ENCODE measurements at places on chromosomes 6 and 20. TPM values are rescaled to one million over a fixed set of nuclear protein-coding genes. Genes with fewer than 3 reads are reported as not detected.

DNA sequence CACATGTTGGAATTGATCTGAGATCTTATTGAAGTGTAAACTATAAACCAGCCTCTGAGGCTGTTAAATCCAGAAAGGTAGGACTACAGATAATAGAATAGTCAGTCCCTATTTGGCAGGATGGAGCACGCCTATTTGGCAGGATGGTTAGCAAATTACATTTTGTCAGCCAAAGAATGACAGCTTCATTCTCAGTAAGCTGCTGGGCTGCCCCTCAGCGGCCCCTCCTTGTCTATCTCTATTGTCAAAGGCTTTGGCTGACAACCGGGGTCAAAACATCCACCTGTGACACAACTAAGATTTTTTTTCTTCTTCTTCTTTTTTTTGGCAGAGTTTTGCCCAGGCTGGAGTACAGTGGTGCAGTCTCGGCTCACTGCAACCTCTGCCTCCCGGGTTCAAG is 123.4 kb upstream of the ECI2 start:
- DNase-seq: no peak

DNA sequence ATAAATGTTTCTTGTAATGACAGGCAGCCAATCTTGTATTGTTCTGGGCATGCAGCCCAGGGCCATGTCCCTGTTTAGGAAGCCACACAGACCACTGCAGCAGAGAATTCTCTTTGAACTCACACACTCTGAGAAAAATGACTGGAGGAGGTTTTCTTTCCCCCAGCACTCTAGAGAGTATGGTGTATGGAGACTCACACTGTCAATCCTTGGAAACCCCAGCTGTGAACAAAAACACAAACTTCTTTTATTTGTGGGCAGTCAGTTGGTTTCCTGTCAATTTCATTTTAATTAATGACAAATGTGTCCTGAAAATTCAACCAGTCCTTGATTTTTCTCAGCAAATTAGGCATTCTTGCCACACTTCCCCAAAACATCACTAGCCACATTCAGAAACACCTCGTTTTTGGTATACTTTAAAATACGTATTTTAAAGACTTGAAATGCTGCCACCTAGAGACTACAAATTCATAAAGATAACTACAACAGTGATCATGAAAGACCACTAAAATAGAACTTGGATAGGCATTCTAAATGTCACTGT is 52.9 kb upstream of the UFL1 start:
- peak; percentile 16 for DNase-seq

GRCh38 chr6:151111670-151112069 is 128.1 kb upstream of the AKAP12 start:
- DNase-seq: no peak

GRCh38 chr6:170545405-170545804 is 7.7 kb downstream of the PSMB1 start:
- DNase-seq: no peak

DNA sequence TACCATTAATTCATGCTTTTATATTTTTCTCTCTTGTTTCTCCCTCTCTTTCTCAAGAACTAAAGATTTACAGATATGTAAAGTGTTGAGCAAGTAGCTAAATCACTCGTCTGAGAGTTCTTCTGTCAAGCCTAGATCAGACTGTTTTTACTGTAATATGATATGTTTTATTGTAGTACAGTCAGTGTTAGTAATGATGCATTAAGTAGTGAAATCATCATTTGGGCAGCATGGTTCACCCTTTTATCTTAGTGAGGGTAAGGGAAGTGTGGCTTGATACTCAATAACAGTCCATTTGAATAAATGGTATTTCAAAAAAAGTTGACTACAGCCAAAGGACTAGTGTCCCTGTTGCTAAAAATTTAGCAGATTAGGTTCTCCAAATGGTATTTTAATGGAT is 9.2 kb downstream of the CYB5R4 start:
- no peak for DNase-seq

DNA sequence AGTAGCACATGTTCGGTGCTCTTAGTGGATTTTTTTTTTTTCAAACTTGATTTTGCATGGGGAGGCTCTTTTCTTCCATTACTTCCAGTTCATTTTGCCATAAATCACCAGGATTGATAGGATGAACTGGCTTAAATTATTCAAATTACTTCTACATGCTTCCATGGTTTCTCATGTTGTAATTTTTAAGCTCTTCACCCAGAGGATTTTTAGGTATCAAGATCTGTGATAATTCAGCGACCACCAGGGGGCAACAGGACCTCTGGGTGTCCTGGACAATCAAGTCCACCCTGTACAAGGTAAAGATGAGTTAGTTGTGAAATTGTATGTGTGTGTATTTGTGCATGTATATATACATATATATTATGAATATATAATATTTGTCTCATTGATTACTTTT is 4.2 kb upstream of the EPHA7 start:
- peak; percentile 37 for DNase-seq

DNA sequence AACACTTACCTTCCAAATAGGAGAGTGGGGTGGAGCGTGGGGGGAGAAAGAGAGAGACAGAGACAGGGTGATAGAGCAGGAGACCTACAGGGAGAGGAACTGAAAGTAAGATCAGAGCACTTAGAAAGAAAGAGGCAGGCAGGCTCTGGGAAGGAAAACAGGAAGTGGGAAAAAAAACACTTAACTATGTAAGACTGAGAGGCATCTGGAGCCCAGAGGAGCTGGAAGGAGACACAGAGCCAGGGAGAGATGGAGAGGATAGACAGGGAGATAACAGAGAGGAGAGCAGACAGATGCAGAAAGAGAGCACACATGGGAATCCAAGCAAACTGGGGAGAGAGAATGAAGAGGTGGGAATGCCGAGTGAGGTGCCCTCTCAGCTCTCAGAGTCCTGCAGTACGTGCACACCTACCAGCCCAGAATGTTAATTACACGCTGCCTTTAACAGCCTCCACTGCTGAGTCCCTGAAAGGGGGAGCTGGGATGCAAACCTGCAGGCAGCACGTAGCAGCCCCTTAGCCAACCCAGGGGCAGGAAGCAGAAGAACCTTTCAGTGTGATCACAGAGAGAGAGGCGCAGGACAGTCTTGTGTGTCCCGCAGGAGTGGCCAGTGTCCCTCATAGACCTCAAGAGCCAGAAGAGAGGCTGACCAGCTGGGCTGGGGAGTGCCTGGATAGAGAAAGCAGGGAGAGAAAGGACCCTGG is 132.7 kb upstream of the LRFN2 start:
- no peak for DNase-seq

GRCh38 chr6:44522871-44523270 is 135.4 kb downstream of the CDC5L start:
- no peak for DNase-seq

DNA sequence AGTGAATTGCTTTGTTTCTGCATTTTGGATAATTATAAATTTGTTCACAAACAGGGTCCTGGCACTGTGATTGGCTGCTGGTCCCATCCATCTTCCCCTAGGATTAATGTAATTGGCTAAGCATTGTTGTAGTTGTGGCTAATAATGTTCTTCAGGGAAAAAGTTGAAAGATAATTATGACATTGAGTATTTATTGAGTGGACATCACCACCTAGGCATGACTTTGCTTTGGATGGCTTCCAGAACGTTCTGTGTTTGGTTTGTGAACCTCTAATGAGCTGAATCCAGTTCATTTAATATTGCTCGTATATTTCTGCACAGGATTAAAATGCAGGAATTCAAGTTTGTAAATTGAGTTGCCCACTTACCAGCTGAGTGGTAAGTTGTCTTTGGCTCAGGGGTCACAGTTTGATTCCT is 55.1 kb downstream of the ARID1B start:
- DNase-seq: no peak

Gene SLC2A10
- total RNA-seq: 33.5 TPM

Gene HLA-DOB
- not detected for total RNA-seq

Gene GINS1
- 1.4 TPM for total RNA-seq

Gene SLC17A4
- 69.5 TPM for total RNA-seq
